ENCODE measurements at places on chromosomes 1 and 21.

GRCh38 chr1:27868932-27869718, 3.2 kb upstream of the THEMIS2 start:
- DNase-seq = no peak

- DNase-seq = no peak
These were observed 37.7 kb downstream of the VTCN1 start for GRCh38 chr1:117173006-117173405.

GRCh38 chr1:51756290-51756689, 122.2 kb downstream of the NRDC start:
- no peak for DNase-seq

DNA sequence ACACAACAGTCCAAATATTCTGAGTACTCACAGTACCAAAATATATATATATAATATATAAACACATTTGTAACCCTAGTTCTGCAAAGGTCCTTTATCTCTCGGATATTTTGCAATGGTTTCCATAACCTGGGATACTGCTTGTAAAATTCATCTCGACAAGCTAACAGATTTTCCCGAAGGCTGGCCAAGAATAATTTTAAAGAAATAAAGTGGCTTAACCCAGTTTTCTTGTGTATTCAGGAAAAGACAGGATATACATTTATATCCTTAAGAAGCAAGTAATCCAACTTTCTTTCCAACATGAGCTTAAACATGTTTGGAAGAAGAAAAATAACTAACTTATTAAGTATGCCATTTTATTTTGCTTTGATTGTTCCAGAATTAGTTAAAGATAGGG, 348.7 kb upstream of the RUNX1 start:
- DNase-seq = no peak

GRCh38 chr1:78712467-78713051, 62.9 kb downstream of the IFI44 start:
- no peak for DNase-seq

- DNase-seq = no peak
These were observed 1.3 kb upstream of the MPC2 start for GRCh38 chr1:167938080-167938636.

GRCh38 chr1:211632117-211632807, 43.2 kb downstream of the NEK2 start:
- DNase-seq = no peak

DNA sequence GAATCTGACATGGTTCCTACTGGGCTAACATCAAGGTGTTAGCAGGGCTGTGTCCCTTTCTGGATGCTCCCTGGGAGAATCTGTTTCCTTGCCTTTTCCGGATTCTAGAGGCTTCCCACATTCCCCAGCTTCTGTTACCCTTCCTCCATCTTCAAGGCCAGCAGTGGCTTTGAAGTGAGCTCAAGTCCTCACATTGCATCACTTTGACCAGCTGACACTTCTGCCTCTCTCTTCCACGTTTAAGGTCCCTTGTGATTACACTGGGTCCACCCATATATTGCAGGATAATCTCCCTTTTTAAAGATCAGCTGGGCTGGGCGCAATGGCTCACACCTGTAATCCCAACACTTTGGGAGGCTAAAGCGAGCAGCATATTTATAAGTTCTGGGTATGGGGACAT, 33.1 kb downstream of the CNST start:
- no peak for DNase-seq

DNA sequence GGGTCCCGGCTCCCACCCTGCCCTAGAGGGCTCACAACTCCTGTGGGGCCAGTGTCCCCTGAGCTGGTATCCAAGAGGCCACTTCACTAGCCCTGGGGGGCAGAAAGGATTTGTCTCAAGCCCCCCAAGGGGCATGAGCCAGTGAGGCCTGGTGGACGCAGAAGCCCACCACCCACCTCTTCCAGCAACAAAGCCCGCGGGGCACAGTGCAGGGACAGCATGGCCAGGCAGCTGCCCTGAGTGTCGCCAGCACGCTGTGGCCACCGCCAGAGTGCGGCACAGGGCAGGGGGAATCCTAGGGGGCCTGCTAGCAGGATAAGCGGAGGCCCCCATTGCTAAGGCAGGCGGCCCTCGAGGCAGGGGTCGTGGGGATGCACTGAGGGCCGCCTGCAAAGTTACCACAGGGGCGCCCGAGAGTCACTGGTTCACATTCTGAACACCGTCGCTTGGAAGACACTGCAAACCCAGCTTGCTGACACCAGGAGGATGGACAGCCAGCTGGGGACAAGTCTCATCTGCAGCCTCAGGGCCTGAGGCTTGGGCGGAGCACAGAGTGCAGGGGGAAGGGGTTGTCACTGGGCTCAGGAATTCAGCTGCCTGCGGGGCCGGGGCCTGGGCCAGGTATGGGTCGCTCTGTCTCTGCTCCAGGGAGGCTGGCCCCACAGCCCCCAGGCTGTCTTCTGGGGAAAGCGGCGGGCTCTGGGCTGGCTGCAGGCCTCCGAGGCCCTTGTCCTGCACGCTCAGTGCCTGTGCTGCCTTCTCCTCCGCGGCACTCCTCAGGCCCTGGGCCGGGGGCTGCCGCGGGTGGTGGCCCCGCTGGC, 26.8 kb downstream of the SLC19A1 start:
- no peak for DNase-seq

- DNase-seq = no peak
These were observed 7.9 kb upstream of the ELF3 start for GRCh38 chr1:202002507-202002906.

GRCh38 chr1:66412704-66413103, 121.2 kb upstream of the SGIP1 start:
- DNase-seq = no peak

GRCh38 chr21:26710155-26710554, 135.1 kb downstream of the ADAMTS1 start:
- no peak for DNase-seq

DNA sequence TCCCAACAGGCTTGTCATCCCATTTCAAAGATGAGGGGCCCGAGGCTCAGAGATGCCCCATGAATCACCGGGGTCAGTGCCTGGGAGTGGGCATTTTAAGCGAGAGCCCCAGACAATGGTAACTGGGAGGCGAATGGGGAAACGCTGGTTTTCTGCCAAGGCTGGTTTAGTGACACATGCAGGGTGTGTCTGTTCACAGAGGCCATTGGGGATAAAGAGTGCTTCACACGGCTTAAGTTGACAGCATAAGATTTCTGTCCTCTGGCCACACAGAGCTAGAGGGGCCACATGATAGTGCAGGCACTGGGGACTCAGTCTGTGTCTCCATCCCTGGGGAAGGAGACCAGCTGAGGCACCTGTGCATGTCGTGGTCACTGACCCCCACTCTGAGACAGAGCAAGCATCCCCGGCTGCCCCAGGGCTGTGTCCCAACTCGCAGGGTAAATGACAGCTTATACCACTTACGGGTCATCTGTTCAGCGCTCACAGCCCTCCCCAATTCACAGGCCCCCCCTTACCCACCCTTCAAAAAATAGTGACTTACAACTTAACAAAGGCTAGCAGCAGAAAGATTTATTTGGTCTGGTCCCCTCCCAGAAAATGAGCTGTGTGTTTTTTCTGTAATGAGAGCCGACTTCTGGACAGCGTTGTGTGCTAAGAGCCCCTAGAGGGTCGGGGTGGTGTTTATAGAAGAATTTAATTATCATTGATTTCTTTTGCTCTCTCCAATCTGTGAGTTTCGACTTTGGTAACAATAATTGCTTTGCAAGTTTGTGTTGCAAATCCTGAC, 34.9 kb upstream of the ARHGEF16 start:
- no peak for DNase-seq

- no peak for DNase-seq
These were observed 19.3 kb downstream of the TNFRSF1B start for GRCh38 chr1:12185918-12186678.

GRCh38 chr1:44015206-44015605, 16.1 kb downstream of the SLC6A9 start:
- DNase-seq = no peak
